ENCODE measurements at places on chromosomes 2 and 18.

- DNase-seq, result no peak
Measured at GRCh38 chr2:187580462-187581124, 26.4 kb upstream of the TFPI start.

DNA sequence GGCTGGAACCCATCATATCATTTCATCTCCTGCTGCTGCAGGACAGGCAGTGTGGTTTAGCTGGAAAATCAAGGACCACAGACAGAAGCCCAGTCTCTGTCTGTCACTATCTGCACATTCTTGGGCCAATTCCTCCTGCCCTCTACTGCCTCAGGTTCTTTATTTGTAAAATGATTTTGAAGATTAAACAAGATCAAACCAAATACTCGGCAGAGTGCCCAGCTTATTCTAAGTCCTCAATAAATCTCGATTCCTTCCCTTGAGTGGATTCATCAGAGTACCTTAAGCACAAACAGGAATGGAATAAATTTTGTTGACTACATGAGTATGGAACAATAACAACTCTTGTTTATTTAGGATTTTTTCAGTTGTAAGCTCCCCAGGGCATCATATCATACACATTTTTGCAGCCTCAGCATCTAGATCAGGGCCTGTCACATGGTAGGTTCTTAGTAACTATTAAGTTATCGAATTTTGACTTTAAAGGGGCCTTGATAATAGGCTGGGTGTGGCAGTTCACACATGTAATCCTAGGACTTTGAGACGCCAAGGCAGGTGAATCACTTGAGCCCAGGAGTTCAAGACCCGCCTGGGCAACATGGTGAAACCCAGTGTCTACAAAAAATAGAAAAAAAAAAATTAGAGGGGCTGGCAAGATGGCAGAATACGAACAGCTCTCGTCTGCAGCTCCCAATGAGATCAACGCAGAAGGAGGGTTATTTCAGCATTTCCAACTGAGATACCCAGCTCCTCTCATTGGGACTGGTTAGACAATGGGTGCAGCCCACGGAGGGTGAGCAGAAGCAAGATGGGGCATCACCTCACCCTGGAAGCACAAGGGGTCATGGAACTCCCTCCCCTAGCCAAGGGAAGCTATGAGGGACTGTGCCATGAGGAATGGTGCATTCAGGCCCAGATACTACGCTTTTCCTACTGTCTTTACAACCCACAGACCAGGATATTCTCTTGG is 11.1 kb downstream of the RHOB start:
- DNase-seq, result no peak

DNA sequence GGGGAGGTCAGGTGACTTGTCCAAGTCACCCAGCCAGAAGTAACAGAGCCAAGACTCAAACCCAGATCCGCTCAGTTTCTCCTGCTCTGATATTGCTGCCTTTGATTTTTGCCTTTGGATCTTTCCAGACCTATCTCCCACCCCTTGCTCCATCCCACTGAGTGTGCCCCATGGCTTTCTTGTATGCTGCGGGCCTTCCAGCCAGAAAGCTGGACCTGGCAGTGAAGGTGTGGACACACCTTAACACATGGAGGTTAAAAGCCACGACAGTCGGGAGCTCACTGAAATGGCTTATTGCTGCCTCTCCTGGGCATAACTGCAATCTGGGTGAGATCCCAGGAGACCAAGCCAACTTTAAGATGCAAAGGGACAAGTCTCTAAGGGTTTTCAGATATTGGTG is 86.7 kb downstream of the LONRF2 start:
- DNase-seq, result no peak

GRCh38 chr2:149175956-149176355 is 137.5 kb downstream of the LYPD6B start:
- DNase-seq, result no peak

DNA sequence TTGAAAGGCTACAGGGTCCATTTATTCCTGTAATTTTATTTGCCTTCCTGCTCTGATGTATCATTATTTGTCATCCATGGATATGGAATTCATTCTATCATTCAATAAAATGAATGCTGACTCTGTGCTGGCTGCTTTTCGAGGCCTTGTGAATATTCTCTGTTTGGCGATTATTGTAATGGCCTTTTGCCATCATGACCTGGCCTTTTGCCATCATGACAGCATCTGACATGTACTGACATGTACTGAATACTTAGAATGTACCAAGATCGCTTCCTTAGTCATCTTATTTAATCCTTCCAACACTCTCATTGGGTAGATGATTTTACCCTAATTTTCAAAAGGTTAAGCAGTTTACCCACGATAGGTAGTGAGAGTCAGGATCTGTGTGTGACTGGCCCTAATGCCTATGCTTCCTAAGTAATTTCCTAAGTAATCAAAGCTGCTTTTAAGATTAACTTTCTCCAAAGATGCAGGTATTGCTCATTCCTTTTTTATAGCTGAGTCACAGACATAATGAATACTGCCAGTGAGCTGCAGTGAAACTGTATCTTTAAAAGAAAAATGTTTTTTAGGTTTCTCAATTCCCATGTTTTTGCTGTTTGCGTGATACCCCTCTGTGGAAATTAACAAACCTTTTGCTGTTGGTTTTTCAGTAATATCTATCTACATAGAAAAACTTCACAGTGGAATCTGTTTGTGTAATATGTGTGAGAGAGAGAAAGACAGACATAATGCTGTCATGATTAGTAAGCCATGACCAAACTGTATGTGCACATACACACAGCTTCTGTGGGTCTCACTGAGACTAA is 127.8 kb downstream of the CERS6 start:
- no peak for DNase-seq

DNA sequence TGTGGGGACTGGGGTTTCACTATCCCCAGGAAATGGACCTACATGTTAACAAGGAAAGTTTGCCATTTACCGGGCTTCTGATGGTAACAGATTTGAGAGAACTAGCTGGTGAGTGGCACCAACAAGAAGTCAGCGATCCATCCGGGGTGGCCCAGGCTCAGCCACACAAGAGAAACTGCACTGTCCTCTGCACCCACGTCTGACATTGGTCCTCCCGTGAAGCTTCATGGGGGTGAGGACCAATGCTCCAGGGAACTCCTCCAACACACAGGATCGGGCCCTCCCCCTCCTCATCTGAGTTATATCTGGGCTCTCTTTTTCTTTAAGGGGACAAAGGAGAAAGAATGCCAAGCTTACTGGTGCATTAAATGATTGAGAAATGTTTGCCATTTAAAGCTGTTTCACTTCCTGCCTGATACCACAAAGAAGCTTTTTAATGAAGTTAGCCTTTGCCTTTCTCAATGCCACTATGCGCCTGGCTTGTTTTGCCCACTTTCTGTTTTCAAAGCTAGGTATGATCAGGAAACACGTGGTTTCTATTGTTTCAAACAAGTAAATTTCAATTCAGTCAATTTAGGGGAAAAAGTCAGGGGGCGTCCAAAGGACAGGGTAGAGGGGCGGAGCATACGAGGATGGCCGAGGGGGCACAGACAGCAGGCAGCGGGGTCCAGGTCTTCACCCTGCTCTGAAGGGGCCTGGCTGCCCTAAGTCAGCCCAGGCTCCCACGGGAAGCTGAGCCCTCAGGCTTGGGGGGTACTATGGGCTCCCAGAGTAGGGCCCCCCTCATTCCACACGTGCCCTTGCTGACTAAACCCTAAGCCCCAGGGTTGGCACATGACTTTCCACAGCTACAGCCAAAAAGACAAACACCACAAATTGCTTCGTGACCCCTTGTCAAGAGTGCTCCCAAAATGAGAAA is 204.0 kb upstream of the ID2 start:
- no peak for DNase-seq

GRCh38 chr2:228367356-228367755 is 185.9 kb upstream of the SPHKAP start:
- no peak for DNase-seq

DNA sequence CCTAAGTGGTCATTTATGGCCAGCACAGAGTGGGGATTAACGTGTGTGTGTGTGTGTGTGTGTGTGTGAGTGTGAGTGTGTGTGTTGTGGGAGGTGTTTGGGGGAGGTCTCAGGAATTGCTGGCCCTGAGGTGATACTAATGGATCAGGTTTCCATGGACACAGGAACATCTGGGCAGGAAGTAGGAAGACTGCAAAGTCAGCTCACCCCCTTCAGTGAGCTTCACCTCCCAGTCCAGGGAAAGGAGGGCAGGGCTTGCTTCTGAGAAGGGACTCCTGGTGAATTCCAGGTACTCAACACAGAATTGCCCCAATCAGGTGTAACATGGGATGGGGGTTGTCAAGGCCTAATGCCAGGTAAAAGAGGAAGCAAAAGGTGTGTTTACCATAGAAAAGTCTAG is 30.3 kb upstream of the IL1R1 start:
- no peak for DNase-seq

- DNase-seq, result no peak
Measured at GRCh38 chr2:62406573-62407043, 99.4 kb downstream of the TMEM17 start.

GRCh38 chr2:121810959-121811853 is 55.8 kb downstream of the TSN start:
- DNase-seq, result no peak

- no peak for DNase-seq
Measured at GRCh38 chr2:223596208-223596607, 6.0 kb downstream of the SCG2 start.

- no peak for DNase-seq
Measured at GRCh38 chr2:215531284-215531683, 95.4 kb upstream of the FN1 start.

- no peak for DNase-seq
Measured at GRCh38 chr2:48728840-48729239, 26.7 kb downstream of the LHCGR start.

DNA sequence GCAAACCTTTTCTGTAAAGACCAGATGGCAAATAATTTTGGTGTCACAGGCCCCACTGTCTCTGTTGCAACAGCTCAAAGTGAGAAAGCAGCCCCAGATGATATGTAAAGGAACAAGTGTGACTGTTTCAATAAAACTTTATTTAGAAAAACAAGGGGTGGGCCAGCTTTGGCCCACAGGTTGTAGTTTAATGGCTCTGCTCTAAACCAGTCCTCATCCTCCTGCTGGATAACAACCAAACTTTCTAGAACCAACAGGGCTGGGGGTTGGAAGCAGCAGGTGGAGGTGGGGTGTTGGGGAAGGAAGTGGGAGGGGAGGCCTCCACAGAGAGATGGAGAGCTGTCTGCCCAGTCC is 28.8 kb upstream of the INHBB start:
- DNase-seq, result no peak

DNA sequence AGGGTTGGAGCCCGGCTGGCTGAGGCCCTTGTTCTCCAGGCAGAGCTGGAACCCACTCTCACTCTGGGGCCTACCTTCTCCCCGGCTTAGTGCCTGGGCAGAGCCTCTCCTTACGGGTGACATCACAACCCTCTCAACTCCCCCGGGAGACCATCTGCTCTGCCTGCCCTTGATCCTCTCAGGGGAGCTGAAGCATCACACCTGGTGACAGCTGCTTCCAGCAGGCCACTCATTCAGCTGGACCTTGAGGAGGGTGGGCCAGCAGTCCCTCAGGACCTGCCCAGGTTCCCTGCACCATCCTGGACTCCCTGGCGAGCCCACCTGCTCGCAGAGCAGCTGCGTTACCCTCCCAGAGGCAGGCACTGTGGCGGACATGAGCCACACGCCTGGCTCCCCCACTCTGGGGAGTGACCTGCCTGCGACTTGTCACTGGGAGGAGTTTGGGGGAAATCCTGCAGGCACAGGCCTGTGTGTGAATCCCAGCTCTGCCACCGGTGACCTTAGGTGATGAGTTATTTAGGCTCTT is 13.1 kb downstream of the HS6ST1 start:
- no peak for DNase-seq

- DNase-seq, result no peak
Measured at GRCh38 chr2:37616677-37617005, 54.8 kb downstream of the CDC42EP3 start.

- DNase-seq, result no peak
Measured at GRCh38 chr2:188345426-188345825, 53.8 kb downstream of the GULP1 start.

DNA sequence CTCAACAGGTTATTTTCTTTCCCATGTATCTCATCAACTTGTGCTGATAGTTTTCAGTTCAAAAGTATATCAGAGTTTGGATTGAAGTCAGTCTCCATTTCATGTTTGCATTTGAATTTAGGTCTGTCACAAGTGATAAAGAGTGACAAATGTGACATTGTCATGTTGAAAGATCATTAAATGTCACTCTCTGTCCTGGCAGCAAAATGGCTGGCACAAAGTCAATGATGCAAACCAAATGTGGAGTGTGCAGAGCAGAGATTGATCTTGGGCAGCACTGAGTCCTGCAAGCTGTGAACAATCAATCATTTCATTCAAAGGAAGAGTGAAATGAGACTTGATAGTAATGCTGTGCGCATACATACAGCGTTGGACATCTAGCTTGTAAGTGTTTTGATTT is 421.8 kb upstream of the CDH7 start:
- no peak for DNase-seq

DNA sequence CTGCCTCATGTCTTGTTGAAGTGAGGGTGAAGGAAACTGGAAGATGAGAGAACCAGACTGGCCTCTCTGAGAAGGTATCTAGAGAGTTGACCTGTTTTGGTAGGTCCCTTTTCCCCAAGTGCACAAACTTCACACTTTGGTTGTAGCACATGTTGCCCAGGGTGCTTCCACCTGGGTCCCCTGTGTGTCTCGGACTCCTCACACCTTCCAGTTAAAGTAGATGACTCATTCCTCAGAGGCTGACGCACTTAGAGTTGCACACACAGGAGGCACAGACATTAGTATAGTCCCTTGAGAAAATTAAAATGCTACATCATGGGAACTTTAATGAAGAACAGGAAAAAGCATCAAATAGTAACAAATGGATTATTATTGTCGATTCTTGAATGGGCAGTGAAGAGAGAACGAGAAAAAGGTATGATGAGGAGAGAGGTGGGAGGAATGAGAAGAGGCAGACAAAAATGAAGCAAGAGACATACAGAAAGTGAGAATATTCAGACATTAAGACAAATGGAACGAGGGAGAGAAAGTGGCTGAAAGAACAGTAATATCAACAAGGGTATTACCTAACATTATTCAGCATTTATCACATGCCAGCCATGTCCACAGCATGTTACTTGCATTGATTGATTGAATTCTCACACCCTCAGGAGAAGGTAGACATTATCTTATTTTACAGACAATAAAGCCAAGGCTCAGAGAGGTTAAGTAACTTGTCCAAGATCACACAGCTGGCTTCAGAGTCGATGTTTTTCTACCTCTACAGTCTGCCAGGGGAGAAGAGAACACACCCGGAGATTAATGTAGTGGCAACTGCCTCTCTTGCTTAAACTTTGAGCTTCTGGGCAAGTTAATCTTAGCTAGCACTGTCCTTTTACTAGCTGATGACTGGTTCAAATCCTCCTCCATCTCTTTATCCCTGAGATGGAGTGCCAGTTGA is 68.6 kb downstream of the FHOD3 start:
- DNase-seq, result no peak

GRCh38 chr2:133937669-133938068 is 316.2 kb upstream of the MGAT5 start:
- no peak for DNase-seq

DNA sequence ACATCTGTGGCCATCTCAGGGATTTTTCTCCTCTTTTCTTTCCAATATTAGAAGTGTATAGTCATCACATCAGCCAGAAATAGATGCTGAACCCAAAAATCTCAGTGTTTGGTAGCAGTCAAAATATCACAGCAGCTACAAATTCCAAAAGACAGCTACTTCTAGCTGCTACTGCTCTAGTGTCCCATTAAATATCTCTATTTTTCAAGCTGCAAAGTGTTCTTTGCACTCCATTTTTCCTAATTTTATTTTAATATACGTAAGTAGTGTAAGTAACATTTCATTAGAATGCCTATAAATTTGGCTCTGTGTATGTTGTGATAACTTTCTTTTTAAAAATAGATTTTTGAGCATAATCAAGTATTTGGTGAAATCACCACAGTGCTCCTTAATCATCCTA is 967.3 kb downstream of the BCL11A start:
- DNase-seq, result no peak

- DNase-seq, result no peak
Measured at GRCh38 chr2:47230418-47230817, 75.3 kb upstream of the STPG4 start.

Data from stimulated activated CD4-positive, alpha-beta T cell treated with anti-CD3 and anti-CD28 coated beads, Interleukin-4, amount 100 ng/mL, for 24 hours (primary cell).